Effector memory CD4-positive, alpha-beta T cell (primary cell): ENCODE measurements at places on chromosomes 5 and 9.

GRCh38 chr9:122940454-122940748 is 419 bp upstream of the RABGAP1 start:
- DNase-seq = no peak

DNA sequence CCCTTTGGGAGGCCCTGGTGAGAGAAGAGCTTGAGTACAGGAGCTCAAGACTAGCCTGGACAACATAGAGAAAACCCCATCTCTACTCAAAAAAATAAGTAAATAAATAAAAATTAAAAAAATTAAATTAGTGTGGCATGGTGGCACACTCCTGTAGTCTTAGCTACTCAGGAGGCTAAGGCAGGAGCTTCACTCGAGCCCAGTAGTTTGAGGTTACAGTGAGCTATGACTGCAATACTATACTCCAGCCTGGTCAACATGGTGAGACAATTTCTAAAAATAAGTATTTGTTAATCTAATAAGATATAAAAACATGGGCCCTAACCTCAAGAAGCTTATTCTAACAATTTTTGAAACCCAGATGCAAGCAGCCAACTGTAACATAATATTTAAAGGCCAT is 7.6 kb downstream of the RNF38 start:
- DNase-seq = no peak

- DNase-seq = no peak
These were observed 2.1 kb upstream of the RFESD start for GRCh38 chr5:95644351-95645042.

DNA sequence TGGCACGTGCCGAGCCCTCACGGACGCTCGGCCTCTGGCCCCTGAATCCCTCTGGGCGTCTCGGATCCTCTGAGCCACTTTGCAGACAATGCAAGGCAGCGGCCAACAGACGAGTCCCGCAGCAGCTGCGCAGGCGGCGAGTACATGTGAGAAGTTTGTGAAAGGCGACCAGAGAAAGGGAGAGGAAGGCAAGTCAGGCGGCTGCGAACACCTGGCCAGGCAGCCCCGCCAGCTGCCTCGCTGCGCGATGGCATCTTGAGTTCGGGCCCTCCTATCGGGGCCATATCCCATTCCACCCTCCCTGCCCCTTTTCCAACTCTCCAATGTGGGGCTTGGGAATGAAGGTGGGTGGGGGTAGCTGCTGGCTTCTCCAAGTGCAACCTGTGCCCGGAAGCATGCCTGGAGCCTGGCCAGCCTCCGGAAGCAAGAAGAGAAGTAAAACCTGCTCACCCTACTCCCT is 4.5 kb upstream of the POU4F3 start:
- DNase-seq = no peak

GRCh38 chr5:88405783-88406182 is 137.1 kb upstream of the TMEM161B start:
- no peak for DNase-seq

DNA sequence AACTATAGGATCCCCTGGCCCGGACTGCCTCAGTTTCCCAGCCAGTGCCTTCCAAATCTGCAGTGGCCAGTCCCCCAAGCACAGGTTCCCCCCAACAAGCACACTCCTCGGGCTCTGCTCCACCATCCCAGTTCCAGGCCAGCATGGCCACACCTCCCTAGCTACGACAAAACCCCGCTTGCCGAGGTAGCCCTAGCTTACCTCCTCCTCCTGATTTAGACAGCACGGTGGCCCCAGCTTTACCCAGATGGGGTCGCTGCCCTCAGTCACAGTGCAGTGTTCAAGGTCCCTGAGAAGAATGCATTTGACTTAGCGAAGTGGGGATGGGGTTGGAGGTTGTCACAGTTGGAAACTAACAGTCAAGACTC is 40.8 kb upstream of the GARNL3 start:
- no peak for DNase-seq

GRCh38 chr9:136082496-136083361 is 12.4 kb downstream of the NACC2 start:
- no peak for DNase-seq

GRCh38 chr9:137975936-137976565 is 98.5 kb downstream of the CACNA1B start:
- no peak for DNase-seq

DNA sequence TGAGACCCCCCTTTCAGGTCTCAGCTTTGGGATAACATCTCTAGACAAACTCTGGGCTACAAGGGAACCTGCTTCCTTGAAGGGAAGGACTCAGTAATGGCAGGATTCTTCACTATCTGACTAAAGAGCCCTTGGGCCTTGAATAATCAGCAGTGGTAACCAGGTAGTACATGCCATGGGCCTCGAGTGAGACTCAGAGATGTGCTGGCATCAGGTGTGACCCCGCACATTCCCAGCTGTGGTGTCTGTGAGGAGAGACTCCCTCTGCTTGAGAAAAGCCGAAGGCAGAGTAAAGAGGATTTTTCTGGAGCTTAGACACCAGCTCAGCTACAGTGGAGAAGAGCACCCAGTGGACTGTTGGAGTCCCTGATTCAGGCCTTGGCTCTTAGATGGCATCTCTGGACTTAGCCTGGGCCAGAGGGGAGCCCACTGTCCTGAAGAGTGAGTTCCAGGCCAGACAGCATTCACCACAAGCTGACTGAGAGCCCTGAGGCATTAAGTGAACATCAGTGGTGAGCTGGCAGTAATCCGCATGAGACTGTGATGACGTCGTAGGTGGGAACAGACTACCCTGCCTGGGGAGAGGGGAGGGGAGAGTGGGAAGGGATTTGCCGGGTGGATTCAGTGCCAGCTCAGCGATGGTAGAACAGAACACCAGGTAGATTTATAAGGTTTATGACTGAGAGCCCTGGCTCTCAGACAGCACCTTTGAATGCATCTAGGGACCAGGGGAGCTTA is 5.3 kb upstream of the ZNF782 start:
- no peak for DNase-seq

GRCh38 chr5:98568336-98568735 is 205.1 kb upstream of the RGMB start:
- no peak for DNase-seq

- no peak for DNase-seq
These were observed 51.4 kb upstream of the NEK6 start for GRCh38 chr9:124206391-124206790.

DNA sequence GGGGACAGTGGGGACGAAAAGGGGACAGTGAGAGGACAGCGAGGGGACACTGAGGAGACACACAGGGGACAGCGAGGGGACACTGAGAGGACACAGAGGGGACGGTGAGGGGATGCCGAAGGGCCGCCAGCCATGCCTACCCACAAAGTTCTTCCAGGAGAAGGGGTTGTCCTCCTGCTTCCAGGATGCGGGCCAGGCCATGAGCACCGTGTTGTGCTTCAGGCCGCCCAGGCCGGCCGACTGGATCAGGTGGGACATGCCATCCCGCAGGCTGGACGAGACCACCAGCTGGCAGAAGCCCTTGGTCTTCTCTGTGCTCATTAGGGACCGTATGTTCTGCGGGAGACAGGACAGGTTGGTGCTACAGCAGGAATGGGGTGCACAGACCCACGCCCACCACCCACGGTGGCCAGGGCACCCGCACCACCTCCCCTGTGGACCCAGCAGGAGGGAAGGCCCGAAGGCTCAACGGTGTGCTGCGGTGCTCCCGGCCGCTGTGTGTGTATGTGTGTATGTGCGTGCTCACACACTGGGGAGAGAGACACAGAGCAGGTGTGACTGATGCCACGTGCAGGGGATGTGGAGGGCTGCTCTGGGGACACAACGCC is 46.6 kb downstream of the SLC12A7 start:
- DNase-seq = no peak

- DNase-seq = no peak
These were observed 82.9 kb downstream of the ADGRV1 start for GRCh38 chr5:90641528-90641927.

- DNase-seq = no peak
These were observed 284.7 kb downstream of the FANCC start for GRCh38 chr9:95032580-95033341.

- DNase-seq = no peak
These were observed 217.3 kb downstream of the ARL15 start for GRCh38 chr5:54093081-54093492.

GRCh38 chr9:7500521-7500920 is 299.1 kb downstream of the DMAC1 start:
- DNase-seq = no peak

- DNase-seq = no peak
These were observed 3.7 kb upstream of the OTULIN start for GRCh38 chr5:14660833-14661232.

- no peak for DNase-seq
These were observed 9.9 kb downstream of the LEAP2 start for GRCh38 chr5:132883261-132883834.

- DNase-seq = no peak
These were observed 260.3 kb upstream of the CDH10 start for GRCh38 chr5:24904981-24905517.

GRCh38 chr5:170443624-170444023 is 54.5 kb upstream of the KCNMB1 start:
- DNase-seq = no peak

- DNase-seq = no peak
These were observed 79.1 kb downstream of the AOPEP start for GRCh38 chr9:94805585-94805984.

- DNase-seq = no peak
These were observed 15.4 kb upstream of the RFX3 start for GRCh38 chr9:3541206-3541605.

DNA sequence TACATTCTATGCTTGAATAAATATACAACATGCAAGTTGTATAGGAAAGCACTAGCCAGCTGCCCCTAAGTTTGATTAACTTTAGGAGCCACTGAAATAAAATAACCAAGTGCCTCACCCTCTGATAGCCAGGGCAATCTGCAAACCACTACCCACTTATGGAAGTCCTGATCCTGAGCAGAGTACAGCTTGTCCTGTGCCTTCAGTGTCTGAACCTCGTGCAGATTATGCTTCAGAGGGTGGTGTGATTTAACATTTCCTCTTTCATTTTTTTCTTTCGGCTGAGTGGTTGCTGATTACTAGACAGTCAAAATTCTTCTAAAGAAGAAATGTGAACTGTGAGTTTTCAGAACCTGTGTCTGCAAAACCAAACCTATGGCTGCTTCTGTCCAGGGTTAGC is 327.7 kb downstream of the PIK3R1 start:
- no peak for DNase-seq
